H1 (cell line): ENCODE measurements at places on chromosomes 7 and 10. TPM values are rescaled to one million over a fixed set of nuclear protein-coding genes. Genes with fewer than 3 reads are reported as not detected.

- DNase-seq, result no peak
These were observed 37.9 kb downstream of the JAZF1 start for GRCh38 chr7:28142650-28143049.

GRCh38 chr10:3231951-3232730 is 59.6 kb upstream of the PITRM1 start:
- no peak for DNase-seq

GRCh38 chr10:8502573-8502972 is 448.1 kb downstream of the GATA3 start:
- no peak for DNase-seq

DNA sequence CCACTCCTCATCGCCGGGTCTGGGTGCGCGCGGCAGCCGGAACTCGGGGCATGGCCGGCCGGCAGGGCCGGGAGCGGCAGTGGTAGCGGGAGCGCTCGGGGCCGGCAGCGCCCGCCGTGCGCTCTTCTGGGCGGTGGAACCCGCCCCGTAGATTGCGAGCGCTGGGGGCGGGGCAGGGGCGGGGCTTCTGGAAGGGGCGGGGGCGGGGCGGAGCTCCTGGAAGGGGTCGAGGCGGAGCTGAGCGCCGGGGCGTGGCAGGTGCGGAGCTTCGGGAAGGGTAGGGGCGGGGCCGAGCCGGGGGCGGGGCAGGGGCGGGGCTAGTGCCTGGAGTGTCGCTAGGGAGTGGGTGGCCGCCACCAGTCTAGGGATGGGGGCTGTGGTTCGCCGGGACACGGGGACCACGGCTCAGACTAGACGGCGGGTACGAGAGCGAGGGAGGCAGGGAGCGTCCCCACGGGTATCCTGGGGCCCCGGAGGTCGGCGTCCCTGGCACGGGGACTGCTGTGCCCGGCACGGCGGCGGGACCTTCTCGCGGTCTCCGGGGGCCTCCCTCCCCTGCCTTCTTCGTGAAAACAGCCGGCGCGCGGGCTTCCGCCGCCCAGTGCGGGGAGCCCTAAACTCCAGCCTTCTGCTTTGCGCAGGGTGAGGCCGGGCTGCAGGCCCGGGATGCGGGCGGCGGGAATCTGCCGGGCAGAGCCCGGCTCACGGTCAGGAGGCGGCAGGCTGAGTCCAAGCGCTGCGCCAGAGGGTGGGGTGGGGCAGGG is at the start of gene STK32C:
TSS of gene STK32C (minus strand) at position 128 of the 764 bp plus-strand sequence. CDS start at position 11, 117 bp downstream.
- DNase-seq, result peak; percentile 86

- no peak for DNase-seq
These were observed 8.9 kb downstream of the FGF8 start for GRCh38 chr10:101766753-101767599.

- DNase-seq, result no peak
These were observed 21.9 kb upstream of the DPYSL4 start for GRCh38 chr10:132164761-132165278.

The CPEB3 gene
- total RNA-seq, result 1.7 and 1.9 TPM in 2 replicates
